RWPE2 (cell line): ENCODE measurements at places on chromosomes 7 and 10.

DNA sequence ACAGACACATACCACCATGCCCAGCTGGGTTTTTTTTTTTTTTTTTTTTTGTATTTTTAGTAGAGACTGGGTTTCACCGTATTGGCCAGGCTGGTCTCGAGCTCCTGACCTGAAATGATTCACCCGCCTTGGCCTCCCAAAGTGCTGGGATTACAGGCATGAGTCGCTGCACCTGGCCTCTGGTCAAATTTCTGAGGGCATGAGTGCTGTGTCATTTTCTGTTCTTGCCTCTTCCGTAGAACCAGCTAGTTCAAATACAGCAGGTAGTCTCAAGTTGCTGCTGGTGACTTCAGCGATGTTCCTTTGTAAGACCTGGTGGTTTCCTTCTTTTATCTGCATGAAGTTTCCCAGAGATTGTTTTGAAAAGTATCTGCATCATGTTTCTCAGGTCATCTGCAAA, 134.8 kb upstream of the SHH start:
- no peak for DNase-seq

DNA sequence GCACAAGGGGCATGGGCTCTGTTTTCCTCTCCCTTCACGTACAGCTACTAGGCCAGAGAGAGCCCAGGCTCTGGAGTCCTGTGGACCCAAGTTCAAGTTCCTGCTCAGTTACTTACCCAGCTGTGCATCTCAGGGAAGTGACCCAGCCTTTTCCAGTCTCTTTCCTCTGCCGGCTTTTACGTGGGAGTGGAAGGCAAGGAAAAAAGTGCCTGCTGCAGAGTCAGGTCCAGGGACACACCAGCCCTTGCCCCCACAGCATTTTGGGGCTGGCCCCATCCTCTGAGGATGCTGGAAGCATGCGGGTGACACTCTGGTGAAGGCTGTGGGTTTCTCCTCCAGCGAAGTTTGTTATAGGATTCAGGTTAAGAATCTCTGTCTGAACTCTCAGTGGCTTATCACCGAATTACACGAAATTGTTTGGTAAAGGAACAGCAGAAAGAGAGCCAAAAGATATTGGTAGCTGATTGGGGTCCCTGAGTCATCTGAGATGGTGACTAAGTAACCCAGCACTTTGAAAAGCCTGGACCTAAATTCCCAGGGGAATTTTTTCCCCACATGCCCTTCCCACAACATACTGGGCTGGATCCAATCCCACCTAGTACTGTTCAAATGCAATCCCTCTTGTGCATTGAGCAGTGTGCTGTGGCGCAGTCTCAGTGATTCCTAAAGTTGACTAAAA, 424.3 kb downstream of the RPS24 start:
- DNase-seq: peak; percentile 4

GRCh38 chr10:3046981-3047547, 20.3 kb upstream of the PFKP start:
- no peak for DNase-seq

DNA sequence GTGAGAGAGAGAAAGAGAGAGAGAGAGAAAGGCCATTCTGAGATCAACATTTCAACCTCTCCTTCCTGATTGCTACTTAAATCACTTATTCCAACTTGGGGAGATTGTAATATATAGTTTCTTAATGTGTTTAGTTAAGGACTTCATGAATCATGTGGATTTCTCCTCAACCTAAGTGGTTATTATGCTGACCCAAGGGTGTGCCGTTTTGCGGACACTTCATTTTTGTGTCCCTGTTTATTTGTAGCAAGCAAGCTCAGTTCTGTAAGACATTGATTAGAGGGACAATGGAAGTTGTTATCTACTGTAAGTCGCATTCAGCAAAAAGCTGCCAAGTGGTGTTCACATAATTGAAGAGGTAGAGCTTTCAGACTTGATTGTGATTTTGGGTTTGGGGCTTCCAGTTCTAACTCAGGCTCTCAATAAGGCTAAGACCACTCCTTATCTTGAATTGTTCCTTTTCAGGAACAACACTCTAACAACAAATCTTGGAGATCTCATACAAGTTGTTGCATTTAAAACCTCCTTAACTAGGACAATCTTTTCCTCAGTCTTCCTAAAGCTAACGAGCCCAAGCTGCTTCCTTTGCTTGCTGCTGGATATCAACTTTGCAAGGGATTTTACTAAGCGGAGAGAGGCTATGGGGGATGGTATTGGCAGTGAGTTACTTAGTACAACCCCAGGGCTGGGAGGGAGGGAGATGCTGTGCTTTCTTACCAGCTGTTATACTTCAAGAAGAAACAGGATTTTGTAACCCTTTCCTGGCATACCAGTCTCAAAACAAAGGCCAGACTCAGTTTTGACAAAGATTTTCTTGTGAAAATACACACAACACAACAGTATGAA, 19.8 kb upstream of the COL1A2 start:
- DNase-seq: no peak

- DNase-seq: peak; percentile 89
Observed at GRCh38 chr10:3898821-3899220, 113.8 kb upstream of the KLF6 start.

GRCh38 chr7:31058122-31058521, 6.0 kb downstream of the ADCYAP1R1 start:
- no peak for DNase-seq

- no peak for DNase-seq
Observed at GRCh38 chr10:110566472-110567200, 859 bp upstream of the SMC3 start.

GRCh38 chr7:117171106-117171505, 151.8 kb downstream of the WNT2 start:
- no peak for DNase-seq

GRCh38 chr7:44133295-44133694, 7.8 kb downstream of the MYL7 start:
- no peak for DNase-seq

- DNase-seq: no peak
Observed at GRCh38 chr7:20064181-20064970, 152.8 kb downstream of the MACC1 start.

- no peak for DNase-seq
Observed at GRCh38 chr7:28804990-28805389, 153.1 kb downstream of the TRIL start.

GRCh38 chr10:43876976-43877375, 228.3 kb upstream of the ZNF32 start:
- DNase-seq: no peak

DNA sequence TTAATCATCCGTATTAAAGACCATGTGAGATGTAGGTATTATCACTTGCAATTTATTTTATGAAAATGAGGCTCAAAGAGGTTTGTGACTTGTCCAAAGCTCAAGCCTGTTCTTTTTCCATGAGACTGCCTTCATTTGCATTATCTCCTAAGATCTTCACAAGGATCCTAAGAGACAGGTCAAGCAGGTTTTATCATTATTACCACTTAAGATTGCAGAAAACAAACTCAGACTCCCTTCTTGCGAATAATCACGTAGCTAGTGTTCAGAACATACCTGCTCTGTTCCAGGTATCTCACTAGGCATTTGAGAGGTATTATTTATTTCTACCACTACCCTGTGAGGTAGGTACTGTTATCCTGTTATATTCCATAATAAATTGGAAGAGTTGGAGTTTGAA, 64.8 kb downstream of the ZNRF2 start:
- no peak for DNase-seq

- no peak for DNase-seq
Observed at GRCh38 chr7:34889951-34890350, 147.3 kb downstream of the DPY19L1 start.

DNA sequence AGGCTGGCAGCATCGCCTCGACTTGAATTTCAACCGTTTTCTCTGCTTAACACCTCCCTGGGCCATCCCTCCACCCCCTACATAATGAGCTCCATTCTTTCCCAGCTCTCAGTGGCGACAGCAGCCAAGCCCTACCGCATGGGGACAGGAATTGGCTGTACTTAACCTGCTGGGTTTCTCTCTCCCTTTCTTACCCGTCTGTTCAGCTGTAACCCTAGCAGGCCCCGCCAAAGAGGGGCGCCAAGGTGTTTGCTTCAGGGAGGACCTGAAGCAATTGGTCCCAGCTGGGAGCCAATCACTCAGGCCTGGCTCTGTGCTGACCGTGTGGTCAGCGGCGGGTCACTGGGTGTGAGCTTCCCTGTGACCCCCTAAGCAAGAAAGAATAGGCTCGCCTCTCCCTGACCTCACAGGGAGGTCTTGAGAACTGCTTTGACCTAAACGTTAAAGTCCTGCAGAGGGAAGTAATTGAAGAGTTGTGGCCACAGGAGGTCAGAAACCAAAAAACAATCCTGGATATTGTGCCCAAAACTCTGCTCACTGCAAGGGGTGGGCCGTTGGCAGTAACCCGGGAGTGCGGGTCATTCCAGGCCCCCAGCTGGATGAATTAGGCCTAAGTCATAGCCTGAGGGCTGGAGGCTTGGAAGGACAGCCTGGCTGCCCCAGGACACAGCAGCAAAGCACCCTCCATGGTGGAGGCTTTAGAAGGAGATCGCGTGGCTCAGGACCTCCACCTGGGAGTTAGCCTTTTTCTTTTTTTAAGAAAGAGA, 114.6 kb downstream of the ITIH5 start:
- no peak for DNase-seq

GRCh38 chr10:3552281-3552680, 232.7 kb downstream of the KLF6 start:
- DNase-seq: no peak

DNA sequence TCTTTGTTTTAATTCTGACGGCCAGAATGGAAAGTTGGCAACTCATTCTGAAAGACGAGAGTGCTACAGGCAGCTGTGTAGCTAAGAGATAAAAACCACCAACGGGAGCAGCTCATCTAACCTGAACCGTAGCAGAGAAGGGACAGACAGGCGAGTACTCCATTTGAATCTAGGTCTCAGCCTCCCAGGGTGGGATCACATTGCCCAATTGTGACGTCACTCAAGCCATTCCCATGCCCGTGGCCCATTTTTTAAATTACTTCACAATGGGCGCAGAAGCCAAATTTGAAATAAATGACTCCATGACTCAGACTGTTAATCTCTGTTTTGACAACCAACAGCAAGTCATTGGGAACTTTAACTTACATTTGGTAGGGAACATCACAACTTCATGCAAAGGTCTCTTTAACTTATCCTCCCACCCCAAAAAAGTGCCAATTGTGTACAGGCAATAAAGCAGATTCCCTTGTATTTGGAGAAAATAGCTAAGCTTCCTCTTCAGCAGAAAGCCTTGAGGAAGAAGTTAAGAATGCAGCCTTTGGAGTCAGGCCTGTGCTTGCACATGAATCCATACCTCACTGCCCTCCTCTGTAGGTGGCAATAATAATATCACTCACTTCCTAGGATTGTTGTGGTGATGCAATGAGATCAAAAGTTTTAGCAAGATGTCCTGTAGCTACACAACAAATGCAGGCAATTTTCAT, 93.2 kb upstream of the KIF5B start:
- DNase-seq: no peak

DNA sequence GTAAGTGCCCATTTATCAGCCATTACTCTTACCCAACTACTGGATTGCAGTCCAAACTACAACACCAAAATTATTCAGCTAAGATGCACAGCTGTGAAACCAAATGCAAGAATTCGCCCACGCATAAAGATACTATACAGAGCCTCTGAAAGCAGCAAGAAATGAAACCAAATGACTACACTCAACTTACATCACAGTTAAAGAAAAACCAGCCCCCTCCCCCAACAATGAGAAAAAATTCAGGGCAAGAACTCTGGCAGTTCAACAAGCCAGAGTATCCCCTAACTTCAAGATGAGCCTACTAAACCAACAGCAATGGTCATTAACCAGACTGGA, 209.1 kb upstream of the VWC2 start:
- no peak for DNase-seq

- no peak for DNase-seq
Observed at GRCh38 chr7:101163279-101164070, 1.9 kb downstream of the VGF start.
